ENCODE measurements at places on chromosomes 1 and 21.

DNA sequence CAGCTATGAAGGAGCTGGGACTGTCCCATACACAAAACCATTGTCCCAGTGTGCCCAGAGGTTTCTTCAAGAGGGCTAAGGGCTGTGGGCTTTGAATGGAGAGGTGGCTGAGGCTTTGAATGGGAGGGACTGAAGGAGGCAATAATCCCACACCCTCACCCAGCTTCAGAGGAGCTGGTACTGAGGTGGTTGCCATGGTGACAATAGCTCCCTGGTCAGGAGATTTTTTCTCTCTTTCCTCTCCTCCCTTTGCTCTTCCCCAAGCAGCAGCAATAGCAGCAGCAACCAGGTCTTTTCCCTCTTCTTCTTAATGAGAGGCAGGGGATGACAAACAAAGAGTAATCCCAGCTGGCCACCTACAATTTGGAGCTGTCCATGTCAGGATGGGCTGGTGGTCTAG lies 1.6 kb downstream of the HPCAL4 start:
- no peak for DNase-seq

DNA sequence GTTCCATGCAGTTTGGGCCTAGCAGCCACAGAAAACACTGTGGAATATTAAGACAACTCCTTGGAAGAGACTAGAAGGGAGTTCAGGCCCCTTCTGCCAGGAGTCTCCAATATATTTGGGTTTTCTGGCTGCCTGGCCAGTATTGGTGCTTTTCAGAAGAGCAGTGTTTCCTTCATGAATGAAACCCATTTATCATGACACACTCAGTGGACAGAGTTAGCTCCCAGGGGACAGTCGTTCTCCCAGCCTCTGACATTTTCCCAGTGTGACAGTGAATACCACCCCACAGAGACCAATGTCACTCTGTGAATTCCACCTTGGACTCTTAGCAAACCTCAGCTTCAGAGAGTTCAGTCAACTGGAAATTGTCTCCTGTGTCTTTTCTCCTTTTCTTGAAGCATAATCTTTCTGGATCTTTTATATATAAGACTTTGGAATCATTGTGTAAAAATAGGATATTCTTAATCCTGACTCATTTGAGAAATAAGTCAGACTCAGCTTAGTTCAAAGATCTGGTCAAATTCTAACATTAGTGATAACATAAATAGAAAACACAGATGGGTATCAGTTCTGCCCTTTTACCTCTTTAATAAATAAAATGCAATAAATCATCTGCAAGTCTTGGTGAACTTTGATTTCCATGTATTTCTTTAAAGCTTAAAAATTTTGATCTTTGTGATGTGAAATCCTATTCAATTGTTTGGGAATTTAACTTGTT lies 40.4 kb downstream of the GNG12 start:
- no peak for DNase-seq

GRCh38 chr1:184685116-184685515 lies 69.5 kb downstream of the EDEM3 start:
- no peak for DNase-seq

DNA sequence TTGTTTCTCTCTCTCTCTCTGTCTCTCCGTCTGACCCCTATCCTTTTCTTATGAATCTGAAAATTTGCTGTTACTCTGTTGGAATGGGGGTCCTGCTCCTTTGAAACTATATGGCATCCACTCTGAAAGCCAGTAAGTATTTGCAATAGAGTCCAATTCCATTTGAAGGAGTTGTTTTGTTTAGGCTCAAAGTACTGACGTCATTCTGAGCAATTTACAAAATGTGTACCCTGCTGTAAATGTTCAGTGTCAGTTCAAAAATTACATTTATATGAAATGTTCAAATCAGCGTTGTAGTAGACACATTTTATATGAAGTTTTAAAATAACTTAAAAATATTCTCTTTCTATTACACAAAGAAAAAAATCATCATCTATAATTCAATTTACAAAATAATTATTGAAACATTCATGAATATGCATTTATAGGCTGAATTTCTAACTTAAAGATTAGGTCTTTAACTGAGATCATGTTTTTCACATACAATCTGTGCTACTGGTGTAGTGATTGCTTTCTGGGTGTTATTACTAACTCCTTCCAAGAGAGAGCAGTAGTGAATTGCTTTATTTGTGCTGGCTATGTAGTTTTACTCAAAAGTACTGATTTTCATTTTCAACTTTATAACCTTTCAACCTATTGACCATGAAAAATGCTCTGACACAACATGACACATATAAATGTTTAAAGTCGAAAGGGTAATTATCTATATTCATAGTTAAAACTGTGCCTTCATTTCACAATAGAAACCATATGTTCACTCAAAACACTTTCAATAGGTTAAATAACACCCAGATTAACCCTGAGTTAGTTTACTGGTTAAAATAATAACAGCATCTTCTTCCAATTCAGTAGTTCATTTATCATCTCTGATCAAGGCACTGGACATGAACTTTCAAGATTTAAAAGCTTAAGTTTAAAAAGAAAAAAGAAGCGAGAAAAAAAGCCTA lies 253.1 kb upstream of the ADGRL4 start:
- no peak for DNase-seq

- DNase-seq = no peak
Observed at GRCh38 chr21:44390886-44391285, 37.5 kb downstream of the TRPM2 start.

DNA sequence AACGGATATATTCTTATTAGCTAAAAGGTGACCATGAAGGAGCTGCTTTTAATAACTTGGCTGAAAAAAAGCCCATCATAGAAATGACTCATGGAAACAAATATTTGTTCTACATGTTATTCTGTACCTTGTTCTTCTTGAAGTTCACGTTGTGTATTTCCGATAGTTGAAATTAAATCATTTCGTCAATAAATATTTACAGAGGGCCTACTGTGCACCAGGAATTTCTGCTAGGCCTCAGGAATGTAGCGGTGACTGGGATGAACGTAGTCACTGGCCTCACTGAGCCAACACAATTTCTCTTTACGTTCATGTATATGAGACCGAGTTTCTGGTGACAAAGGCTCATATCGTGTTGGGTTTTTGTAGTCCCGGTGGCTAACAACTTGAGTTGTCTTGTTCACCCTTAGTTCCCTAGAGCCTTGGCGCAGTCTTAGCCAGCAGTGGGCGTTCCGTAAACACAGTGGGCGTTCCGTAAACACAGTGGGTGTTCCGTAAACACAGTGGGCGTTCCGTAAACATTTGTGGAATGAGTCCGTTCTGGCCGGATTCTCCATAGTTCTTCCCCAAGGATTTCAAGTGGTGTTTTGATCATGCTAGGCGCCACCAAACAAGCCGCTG lies 53.2 kb upstream of the VAMP3 start:
- no peak for DNase-seq
